ENCODE measurements at places on chromosomes 16 and 17. TPM values are rescaled to one million over a fixed set of nuclear protein-coding genes. Genes with fewer than 3 reads are reported as not detected.

Gene KREMEN2
- not detected for total RNA-seq

Gene FOXC2
- total RNA-seq = 0.47 TPM

Gene CD300LB
- total RNA-seq = not detected

Gene TBC1D24
- total RNA-seq = 6.2 TPM

- peak; percentile 34 for ATAC-seq
These were observed 18.6 kb downstream of the C1QTNF1 start for GRCh38 chr17:79042421-79043190.

DNA sequence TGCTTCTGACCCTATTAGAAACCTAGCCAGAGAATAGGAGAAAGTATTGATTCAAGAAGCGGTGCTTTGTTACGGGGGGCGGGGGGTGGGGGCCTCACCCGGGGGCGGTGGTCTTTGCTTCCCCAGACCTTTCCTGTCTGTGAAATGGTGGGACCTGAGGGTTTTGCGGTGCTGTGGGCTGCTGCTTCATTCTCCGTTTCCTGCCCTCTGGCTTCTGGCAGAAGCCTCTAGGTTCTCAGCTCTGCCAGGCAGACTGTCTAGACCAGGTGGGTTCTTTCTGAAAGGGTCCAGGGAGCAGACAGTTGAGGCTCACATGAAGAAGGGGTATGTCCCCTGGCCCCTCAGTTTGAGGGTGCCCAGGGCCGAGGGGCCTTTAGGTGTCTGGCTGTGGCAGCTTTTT lies 14.0 kb downstream of the GSE1 start:
- ATAC-seq = no peak

GRCh38 chr17:77191244-77191643 lies 50.5 kb downstream of the SEC14L1 start:
- no peak for ATAC-seq

DNA sequence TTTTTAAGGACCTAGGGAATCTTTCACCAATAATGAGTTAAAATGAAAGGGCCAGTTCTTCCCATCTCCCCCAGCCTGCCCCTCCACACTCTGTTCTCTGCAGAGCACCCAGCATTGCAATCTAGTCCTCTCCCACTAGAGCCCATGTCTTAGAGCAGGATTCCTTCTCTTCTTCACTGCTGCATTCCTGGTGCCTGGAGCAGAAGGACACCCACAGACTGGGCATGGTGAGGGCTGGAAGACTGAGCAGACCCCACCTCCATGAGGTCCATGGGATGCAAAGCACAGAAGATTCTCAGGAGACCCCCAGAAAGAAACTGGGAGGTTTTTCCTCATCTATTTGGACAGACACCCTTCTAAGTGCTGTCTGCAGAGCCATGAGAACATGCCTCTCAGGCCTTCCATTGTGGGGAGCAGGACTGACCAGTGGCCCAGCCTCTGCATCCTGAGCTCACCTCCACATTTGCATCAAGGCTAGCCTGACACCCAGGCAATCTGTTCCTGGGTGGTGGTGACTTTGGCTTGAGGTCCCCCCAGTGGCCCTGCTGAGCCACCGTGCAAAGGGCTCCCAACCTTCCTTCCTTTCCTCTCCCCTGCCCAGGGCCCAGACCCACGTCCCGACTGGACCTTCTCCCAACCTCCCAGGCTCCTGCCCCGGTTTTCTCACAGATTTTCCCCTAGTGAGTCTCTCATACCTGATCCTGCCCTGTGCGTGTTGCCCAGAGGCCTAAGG lies 74.2 kb upstream of the ZNF469 start:
- no peak for ATAC-seq

- ATAC-seq = no peak
These were observed 54.0 kb downstream of the CFDP1 start for GRCh38 chr16:75379339-75379738.

DNA sequence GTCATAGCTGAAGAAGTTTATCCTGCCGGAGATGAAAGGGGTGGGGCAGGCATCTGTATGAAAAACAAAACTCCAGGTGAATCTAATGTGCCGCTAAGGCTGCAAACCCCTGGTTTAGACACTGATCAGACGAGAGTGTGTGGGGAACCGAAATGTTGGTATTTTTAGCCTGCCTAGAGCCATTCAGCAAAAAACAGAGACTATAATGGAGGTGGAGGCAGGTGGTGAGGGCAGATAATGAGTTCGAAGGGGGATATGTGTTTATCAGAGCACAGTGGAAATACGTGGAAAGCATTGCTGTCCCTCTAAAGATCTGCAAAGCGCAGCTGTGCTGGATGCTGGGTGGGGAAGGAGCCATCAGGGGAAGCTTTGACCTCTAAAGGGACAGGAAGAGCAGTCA lies 127.5 kb upstream of the WSCD1 start:
- ATAC-seq = no peak

DNA sequence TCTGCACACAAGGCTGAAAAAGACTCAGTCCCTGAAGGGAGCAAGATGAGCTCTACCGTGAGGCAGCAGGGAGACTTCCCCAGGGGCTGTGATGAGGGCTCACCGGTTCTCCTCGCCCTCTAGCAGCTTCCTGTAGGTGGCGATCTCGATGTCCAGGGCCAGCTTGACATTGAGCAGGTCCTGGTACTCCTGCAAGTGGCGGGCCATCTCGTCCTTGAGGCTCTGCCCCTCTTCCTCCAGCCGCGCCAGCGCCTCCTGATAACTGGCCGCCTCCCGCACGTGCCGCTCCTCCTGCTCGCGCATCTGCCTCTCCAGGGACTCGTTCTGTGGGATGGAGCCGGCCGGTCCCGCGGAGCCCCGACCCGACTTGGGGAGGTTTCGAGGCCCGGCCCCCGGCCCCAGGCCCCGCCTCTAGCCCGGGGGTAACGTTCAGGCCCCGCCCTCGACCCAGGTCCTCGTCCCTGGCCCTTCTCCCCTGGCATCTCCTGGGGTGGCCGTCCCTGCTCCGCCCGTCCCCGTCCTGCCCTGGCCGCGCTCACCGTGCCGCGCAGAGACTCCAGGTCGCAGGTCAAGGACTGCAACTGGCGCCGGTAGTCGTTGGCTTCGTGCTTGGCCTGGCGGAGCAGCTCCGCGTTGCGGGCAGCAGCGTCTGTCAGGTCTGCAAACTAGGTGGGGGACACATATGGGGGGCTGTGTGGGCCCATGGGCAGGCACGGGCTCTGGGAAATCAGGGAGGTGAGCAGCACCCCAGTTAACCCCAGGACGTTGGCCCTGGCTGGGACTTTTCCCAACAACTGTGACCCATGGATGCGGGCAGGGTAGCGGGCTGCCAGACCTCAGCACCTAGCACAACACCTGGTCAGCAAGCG lies 3.9 kb downstream of the GFAP start:
- peak; percentile 44 for ATAC-seq

- no peak for ATAC-seq
These were observed 242.2 kb downstream of the SHISA9 start for GRCh38 chr16:13143551-13143950.

- no peak for ATAC-seq
These were observed 9.9 kb downstream of the CLEC19A start for GRCh38 chr16:19295393-19295792.

DNA sequence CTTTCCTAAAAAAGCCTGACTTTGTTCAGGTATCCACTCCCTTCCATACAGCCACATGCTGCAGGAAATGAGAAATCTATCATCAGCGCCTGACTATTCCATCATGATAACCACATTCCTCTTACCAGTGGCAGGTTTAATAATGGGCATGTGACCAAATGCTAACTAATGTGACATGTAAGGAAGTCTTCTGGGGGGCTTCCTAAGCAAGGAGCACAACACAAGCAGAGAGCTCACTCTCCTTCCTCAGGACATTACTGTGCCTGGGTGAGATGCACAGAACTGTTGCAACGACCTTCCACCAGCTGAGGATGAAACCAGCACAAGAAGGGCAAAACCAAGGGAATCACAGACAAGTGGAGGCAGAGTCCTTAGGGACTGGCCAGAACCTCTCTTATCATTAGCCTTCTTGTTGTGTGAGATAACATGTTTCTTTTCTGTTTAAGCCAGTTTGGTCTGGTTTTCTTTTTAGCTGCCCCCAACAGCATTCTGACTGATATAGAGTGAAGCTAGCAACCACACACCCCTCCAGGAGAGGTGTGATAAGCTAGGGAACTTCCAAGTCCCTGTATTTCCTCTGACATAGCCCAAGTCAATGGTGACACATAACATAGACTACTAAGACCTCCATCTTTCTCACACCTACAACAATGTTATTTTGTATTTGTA lies 16.9 kb downstream of the MYO1D start:
- ATAC-seq = no peak

DNA sequence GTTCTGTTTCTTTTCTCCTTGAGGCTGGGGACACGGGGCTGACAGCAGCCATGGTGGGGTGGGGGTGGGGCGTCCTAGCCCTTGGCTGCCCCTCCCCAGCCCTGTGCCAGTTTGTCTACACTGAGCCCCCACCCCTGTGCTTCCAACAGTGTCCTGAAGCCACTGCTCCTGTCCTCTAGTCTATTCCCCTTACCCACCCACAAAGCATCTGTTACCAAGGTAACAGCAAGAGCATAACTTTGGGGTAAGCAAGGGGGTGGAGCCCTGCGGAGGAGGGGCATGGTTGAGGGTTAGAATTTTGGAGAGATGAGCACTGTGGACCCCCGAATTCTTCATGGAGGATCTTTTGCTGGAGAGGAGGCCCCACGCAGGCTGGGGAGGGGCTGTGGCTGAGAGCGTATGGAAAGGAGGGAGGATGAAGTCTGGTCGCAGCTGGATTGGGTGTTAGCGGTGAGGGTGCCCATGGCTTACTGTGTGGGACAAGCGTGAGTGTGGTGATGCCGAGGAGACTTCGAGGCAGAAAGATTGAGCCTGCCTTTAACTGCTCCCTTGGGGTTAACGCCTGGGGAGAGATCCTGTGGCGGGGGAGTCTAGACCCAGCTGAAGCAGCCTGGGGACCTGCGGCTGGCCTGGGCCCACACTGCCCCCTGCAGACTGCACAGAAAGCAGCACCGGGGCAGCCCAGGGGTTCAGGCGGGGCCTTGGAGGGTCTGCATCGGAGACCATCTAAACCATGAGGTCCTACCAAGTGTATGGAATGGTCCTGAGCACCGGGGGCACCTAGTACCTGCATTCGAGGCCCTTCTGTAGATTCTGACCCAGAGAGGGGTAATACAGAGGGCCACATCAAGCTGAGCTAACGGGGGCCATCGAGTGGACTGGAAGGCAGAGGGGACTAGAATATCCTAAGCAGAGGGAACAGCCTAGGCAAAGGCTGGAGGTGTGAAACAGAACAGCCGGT lies 6.1 kb upstream of the STAC2 start:
- peak; percentile 69 for ATAC-seq

DNA sequence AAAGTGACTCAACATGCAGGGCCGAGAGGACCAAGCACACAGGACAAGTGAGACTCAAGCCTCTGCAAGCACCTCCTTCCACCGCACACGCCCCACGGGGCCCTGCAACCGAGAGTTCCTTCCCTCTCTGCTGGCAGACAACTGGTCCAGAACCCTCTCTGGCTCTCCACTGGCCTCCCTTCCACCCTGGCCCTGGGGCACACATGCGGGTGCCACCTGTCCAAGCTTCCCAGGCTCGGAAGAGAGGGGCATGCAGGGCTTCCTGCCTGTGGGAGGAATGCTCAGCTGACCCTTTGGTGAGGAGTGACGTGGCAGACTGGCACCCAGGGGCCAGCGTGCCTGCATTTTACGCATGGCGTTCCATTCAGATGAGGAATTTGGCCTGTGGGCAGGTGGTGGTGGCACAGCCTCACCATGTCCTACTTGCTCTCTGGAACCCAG lies 59.8 kb downstream of the PIPOX start:
- no peak for ATAC-seq

All from gastroesophageal sphincter (tissue), 4 donors.